ENCODE measurements at places on chromosomes 6 and 20.
A peak's percentile ranks its signal among the peaks of the same experiment; 100 is the strongest.

GRCh38 chr6:130147111-130147510, 75.6 kb downstream of the SAMD3 start:
- DNase-seq, result no peak

- no peak for DNase-seq
These were observed 132.4 kb downstream of the DTNBP1 start for GRCh38 chr6:15530411-15530810.

DNA sequence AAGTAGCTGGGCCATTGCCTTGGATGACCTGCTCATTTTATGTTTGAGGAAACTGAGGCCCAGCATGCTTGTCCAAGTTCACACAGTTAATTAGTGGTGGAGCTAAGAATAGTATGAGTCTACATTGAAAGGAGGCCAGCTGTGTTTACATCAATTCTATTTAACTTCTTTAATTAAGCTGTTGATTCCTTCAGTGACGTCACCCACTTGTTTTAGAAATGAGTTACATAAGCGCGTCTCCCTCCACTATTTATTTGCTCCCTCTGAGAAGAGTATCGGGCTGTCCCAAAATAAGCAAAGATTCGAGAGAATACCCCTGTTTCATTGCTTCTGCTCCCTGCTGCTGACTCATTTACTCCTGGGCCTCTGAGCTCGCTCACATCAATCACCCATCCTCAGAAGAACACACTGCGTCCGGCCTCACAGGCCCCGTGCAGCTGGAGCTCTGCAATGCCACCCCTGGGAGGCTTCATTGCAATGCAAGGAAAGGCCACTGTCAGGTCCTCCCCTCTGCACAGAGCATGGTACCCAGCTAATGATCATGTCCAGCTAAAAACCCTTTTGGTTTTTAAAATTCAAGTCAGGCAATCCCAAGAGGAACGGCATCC, 74.8 kb upstream of the BMP2 start:
- DNase-seq, result no peak

- DNase-seq, result no peak
These were observed 850.9 kb downstream of the TFAP2A start for GRCh38 chr6:9564021-9564420.

- peak; percentile 84 for DNase-seq
These were observed 41.3 kb downstream of the PCNA start for GRCh38 chr20:5078399-5078958.

DNA sequence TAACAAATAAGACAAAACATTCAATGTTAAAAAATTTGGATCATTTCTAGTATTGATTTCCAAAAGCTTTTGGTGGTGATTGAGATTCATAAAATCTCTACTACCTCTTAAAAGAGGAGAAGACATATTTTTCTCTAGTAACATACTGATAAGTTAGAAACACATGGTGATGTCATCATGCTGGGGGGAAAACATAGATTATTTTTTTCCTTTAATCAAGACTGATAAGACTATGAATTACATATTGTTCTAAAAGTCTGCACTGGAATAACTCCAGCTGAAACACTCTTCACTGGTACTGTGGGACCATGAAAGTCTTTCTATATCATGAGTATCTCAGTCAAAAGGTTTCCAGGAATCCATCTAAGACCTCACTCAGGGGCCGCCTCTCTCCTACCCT, 515.8 kb downstream of the PRKN start:
- DNase-seq, result no peak

GRCh38 chr6:103799971-103800670, 1059.6 kb downstream of the HACE1 start:
- no peak for DNase-seq

DNA sequence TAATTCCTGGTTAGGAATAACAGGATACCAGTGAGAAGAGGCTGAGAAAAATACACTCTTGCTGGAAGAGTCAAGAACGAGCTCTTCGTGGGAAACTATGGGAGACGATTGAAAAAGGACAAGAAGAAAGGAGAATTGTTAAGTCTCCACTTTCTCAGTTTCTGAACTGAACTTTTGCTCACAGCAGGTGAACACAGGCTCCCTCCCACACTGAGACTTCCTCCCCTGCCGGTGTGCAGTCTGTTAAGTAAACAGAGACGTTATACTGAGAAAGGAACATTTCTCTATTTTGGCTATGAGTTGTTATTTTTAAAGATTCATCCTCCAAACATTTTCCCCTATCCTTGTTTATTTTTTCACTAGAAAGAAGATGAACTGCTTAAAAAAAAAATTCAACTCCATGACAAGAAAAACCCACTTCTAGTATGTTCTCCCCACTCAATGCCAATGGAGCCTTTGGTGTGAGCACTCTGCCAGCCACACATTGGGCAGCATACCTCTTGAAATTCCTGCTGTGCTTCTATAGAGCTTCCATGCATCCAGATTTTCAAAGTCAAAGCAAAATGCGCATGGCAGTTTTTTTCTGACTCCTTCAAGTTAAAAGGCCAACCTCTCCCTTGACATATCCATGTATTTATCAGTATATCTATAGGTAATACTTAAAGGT, 250.5 kb downstream of the ESR1 start:
- DNase-seq, result no peak

DNA sequence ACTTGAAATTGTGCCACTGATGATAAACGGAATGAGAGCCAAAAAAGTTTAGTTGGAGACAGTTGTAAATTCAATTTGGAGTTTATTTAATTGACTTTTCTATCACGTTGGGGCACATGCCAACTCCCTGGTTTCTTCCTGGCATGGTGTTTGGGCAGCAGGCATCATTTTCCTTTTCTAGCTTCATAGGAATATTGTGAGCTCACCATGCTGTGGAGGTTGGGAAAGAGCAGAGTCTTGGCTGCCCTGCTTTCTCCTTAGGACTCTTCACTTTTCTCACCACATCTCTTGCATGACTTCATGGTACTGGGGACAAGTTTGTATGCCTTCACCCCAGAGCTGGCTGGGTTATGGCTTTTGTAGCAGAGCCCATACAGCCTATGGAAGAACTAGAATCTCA, 6.4 kb downstream of the SCAND1 start:
- no peak for DNase-seq

GRCh38 chr20:63053432-63054102, 46.8 kb upstream of the BHLHE23 start:
- DNase-seq, result no peak

- DNase-seq, result no peak
These were observed 18.8 kb downstream of the RTF2 start for GRCh38 chr20:56487216-56487615.

DNA sequence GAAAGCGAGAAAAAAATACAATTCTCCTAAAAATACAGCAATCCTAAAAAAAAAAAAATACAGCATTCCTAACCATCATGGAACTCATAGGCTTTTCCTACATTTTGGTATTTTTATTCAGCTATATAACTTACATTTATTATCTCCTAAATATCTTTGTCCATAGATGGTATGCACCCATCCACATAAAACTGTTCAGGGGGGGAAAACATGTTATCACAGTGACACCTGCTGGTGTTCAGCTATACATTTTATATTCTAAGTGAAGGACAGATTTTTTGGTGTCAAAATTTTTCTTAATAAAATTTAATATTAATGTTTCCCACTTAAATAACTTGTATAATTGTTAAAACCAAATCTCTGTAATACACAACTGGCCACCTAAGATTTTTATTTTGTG, 58.0 kb downstream of the BLOC1S5 start:
- peak; percentile 19 for DNase-seq

GRCh38 chr6:105136431-105137350, 43.1 kb downstream of the POPDC3 start:
- DNase-seq, result peak; percentile 62

- no peak for DNase-seq
These were observed 237.7 kb upstream of the CITED2 start for GRCh38 chr6:139612135-139612465.

DNA sequence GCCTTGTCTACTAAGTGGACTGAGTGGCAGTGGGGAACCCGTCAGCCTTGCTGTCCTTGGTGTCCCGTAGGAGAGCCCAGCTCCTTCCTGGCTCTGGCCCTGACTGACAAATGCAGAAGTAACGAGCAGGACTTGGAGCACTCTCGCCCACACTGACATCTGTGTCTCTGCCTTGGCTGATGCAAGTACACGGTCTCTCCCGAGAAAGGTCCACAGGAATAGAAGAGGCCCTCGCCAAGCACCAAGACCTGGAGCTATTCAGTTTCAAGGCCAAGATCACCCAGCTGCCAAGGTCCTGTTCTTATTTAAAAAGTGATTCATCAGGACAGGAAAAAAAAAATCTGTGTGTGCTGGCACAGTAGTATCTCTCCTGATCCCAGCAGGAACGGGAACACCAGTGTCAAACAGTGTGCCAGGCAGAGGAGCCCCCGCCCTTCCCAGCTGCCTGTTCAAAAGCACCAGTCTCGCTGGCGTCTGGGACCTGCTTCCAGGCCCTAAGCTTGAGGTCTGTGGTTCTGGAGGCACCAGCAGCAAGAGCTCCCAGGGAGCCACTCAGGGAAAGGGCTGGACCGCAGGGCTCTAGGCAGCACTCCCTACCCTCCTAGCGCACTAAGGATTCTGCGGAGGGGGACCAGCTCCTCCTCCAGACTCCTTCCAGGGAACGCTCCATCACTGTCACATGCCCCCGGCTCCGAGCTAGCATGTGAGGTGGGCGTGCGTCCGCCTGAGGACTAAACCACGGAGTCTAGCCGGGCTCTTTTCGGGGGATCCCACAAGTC, 376.9 kb downstream of the RNGTT start:
- DNase-seq, result no peak

DNA sequence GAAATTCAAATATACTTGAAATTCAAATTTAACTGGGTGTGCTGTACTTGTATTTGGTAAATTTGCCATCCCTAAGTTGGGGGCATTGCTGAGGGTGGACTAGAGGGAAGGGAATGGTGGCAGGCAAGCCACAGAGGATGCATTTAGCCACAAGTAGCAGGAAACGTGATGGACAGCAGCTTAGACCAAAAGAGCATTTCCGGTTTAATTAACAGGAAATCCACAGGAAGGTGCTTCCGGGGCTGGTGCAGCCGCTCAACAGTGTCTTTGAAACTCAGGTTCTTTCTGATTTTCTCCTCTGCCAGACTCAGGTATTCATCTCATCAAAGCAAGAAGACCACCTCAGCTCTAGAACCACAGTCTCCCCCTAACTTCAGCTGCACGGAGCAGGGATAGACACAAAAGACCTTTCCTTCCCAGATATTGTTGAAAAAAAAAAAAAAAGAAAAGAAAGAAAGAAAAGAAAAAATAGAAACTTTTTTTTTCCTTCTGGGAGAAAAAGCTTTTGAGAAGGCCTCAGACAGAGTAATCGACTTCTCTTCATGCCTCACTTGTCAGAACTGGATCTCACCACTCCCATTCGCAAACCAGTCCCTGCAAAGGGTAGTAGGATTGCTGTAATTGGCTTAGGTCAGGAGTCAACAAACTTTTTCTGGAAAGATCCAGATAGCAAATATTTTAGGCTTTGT, 8.0 kb upstream of the BCAS1 start:
- DNase-seq, result peak; percentile 46

DNA sequence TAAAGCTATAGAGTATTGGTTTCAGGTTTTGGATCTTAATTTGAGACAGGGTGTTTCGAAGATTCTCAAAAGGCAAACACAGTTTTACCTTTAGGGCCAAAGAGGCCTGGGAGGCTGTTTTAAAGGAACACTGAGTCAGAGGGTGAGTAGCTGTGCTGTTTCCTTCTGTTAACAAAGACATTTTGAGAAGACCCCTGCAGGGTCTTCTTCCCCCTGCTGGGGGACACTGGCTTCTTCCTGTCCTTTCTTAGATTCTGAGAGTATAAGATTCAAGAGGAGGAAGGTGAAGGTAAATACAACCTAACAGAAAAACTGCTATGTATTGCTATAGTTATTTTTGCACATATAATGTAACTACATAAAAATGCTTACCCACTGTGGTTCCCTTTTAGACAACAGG, 19.0 kb downstream of the HS3ST5 start:
- no peak for DNase-seq

DNA sequence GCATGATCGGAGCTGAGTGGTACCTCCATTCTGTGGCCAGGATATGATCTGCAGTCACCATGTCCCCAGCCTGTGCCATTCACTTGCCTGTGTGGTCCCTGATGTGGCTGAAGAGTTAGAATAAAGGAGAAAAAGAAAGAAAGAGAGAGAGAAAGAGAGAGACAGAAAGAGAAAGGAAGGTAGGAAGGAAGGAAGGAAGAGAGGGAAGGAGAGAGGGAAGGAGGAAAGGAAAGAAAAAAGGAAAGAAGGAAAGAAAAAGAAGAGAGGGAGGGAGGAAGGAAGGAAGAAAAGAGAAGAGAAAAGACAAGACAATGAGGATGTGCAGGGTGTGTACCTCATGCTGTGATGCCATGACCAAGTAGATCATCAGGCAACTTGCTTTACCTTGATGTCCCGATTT, 22.1 kb downstream of the ARMC2 start:
- no peak for DNase-seq

GRCh38 chr6:44064089-44064947, 62.9 kb downstream of the MRPL14 start:
- DNase-seq, result no peak

DNA sequence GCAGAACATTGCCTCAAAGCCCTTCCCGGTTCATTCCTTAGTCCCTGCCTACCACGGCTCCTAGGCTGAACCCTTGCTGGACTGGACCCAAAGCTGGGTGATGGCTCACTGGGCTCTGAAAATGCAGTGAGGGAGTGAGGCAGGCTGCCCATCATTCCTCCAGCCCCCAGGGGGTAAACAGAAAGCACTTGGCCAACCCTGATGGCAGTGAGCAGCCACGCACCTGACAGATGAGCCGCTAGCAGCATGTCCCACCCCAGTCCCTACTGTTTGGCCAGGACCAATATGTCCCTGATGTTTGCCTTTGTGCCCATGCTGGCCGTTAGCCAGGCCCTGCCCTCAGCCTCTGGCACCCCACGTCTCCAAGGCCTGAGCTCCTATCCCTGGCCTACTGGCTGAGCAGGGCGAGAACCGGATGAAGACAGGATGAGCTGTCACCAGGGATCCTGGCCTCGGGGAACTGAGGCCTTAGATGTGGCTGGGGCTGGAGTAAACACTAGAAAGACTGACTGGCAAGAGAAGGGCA, 19.4 kb upstream of the BAK1 start:
- DNase-seq, result no peak

- DNase-seq, result no peak
These were observed 611.0 kb upstream of the FLRT3 start for GRCh38 chr20:14948416-14948815.
